Activated T-cell treated with anti-CD3 and anti-CD28 coated beads for 48 hours (primary cell): ENCODE measurements at places on chromosomes 16 and 17.
A peak's percentile ranks its signal among the peaks of the same experiment; 100 is the strongest.

DNA sequence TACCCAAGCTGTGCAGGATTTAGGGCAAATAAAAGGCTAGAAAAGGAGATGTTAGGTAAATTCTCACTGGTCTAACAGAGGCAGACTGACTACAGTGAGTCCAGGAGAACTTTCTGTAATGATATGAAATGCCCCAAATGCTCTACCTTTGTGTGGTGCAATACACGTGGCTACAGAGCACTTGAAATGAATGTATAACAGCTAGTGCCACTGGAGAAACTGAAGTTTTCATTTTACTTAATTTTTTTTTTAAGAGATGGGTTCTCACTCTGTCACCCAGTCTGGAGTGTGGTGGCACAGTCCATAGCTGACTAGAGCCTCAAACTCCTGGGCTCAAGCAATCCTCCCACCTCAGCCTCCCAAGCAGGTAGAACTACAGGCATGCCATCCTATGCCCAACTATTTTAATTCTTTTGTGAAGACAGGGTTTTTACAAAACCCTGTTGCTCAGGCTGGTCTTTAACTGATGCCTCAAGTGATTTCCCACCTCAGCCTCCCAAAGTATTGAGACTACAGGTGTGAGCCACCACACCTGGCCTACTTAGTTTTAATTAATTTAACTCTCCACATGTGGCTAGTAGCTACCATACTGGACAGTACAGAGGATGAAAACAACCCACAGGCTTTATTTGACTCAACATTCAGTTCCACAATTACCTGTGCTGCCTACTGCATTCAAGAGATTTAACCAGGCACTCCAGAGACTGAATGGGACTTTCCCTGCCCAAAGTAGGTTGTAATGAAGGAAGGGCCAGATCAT lies 84.8 kb upstream of the PLEKHM1 start:
- DNase-seq = no peak

- no peak for DNase-seq
These were observed 117.4 kb downstream of the PHKB start for GRCh38 chr16:47578573-47578972.

GRCh38 chr16:68267612-68268405 lies 3.5 kb downstream of the SLC7A6 start:
- DNase-seq = no peak

DNA sequence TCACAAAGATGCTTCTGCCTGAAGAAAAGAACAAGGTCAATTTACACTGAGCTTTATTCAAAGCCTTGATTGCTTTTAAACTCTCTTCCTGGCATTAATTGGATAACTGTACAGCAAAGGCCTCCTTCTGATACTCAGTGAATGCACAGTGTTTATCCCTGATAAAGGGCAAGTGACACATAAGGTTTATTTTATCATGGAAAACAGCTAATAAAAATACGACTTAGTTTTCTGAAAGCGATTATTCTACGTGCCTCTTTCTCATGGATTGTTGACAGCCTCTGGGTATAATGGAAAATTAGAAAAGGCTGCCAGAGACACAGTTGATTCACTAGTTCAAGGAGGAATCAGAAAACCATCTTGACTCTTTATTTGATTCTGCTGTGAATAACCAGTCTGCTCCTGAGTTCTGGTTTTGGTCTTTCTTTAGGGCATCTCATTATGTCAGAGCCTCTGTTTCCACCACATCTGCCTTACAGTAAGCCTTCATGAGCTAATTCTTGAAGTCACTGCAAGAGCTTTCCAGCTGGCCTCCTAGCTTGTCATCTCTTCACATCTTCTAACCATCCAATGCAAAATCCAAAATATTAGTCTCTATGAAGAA lies 212.9 kb downstream of the CNTNAP4 start:
- DNase-seq = no peak

DNA sequence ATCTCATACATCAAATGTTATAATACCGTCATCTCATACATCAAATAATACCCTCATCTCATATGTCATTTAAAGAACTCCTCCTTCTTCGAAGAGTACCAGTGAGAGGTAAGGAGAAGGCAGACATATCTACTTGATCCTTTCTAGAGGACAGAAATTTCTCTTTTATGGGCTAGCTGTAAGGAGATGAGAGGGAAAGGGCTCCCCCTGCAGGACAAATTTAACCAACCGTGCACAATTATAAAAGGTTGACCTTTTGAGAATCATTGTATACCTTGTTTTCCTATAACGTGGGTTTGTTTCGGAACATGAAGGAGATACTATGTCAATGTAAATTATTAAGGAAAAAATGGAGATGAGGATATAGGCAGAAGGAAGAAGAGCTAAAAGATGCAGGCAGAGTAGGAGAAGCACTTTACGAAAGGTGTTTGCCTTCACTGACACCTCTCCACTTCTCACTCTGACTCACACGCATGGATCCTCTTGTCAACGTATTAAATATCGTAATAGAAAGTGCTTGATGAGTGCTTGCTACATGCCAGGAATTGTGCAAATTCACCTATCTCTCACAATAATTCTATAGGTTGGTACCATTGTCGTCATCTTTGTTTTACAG lies 465.9 kb upstream of the ERCC4 start:
- DNase-seq = no peak

- DNase-seq = no peak
These were observed 485.5 kb downstream of the WWOX start for GRCh38 chr16:78584991-78585390.

- no peak for DNase-seq
These were observed 160.7 kb downstream of the IRX5 start for GRCh38 chr16:55091213-55091870.

- no peak for DNase-seq
These were observed 59.8 kb downstream of the MRM1 start for GRCh38 chr17:36661047-36661666.

- no peak for DNase-seq
These were observed 39.9 kb downstream of the USP32 start for GRCh38 chr17:60352071-60352470.

DNA sequence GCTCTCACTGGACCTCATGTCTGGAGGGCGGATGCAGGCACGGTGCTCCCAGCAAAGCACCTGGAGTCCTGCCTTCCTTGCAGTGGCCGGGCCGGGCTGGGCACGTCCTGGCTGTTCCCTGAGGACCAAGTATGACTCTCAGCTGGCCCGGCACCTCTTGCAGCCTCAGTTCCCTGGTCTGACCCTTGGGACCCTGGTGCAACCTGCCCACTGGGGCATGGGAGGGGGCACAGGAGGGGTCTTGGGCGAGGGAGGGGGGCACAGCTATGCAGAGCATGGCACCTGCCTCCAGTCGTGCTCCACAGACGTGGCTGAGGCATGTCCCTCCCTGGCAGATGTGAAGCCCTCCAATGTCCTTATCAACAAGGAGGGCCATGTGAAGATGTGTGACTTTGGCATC lies 19.6 kb downstream of the MAP2K3 start:
- no peak for DNase-seq

DNA sequence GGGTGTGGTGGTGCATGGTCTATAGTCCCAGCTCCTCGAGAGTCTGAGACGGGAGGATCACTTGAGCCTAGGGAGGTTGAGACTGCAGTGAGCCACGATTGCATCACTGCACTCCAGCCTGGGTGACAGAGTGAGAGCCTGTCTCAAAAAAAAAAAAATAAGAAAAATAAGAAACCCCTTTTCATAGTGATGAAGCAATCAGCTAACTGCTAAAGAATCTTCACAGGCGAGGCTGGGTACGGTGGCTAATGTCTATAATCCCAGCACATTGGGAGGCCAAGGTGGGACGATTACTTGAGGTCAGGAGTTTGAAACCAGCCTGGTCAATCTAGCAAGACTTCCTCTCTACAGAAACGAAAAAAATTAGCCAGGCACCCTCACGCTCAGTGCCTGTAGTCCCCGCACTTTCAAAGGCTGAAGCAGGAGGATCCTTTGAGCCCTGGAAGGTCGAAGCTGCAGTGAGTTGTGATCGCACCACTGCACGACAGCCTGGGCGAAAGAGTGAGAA lies 760 bp downstream of the SLFN12L start:
- no peak for DNase-seq

- DNase-seq = no peak
These were observed 1.5 kb downstream of the CPNE2 start for GRCh38 chr16:57093666-57094564.

- DNase-seq = no peak
These were observed at the start of gene RRAD for GRCh38 chr16:66925322-66925840. RRAD (minus strand) TSS chr16:66925535; CDS start chr16:66925179, 356 bp downstream.

DNA sequence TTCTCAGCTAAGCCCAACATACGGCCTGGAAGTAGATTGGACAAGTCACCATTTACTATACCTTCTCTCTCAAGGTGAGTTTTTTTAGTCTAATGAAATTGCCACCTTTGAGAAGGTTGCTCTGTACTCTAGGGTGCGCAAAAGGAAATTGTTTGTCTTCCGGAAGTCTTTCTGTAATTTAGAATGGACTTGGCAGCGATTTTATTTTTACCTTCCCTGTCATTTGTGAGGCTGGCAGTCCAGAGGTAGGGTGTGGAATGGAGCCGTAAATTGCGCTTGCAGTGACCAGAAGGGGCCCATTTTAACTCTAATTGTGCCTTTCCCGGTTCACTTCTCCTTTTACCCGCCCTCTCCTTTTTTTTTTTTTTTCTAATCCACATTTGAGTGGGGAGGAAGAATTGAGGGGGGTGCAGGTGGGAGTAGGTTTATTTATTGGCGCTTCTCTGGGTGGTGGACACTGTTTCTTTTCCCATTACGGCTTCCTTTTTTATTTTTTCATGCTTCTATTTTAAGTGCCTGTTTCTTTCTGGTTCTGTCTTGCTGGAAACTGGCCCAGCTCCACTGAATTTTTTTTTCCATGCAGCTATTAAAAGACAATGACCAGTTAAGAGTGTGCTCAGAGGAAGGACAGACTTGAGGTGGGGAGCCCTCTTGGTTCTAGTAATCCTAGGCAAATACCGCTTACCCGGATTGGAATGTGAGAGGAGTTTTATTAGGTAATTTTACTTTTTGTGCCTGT lies 89.7 kb upstream of the CLEC18A start:
- DNase-seq = no peak

GRCh38 chr17:57955183-57955931 lies at the start of gene CUEDC1:
CUEDC1 (minus strand) TSS chr17:57955412; CDS start chr17:57885564, 69,848 bp downstream.
- peak; percentile 64 for DNase-seq

GRCh38 chr16:72985995-72986394 lies 61.9 kb downstream of the ZFHX3 start:
- DNase-seq = no peak

- DNase-seq = no peak
These were observed 9.9 kb downstream of the MTSS2 start for GRCh38 chr16:70675851-70676513.

- DNase-seq = no peak
These were observed 2.2 kb downstream of the KIAA0753 start for GRCh38 chr17:6638046-6638908.

GRCh38 chr17:19382531-19383444 lies 4.2 kb downstream of the MFAP4 start:
- DNase-seq = no peak

- no peak for DNase-seq
These were observed 284.1 kb downstream of the C16orf95 start for GRCh38 chr16:87033021-87033471.

DNA sequence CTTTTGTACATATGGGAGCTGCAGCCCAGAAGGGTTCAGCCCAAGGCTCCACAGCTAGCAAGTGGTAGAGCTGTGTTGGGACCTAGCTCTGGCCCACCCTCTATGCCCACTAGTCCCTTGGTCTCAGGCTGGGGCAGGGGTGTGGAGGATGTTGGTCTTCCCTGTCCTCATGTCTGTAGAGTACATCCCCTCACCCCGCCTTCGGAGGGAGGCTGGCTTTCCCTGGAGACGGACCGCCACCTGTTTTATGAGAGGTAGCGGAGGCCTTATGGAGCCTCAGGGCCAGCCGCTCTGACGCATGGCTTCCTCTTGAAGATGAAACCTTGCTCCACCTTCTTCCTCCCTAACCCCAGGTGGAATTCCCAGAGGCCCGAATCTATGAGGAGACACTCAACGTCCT lies 8.4 kb downstream of the TNFAIP1 start:
- DNase-seq = no peak

GRCh38 chr16:57213462-57213861 lies 27.3 kb downstream of the RSPRY1 start:
- DNase-seq = no peak

- DNase-seq = no peak
These were observed 3.8 kb downstream of the TRIM47 start for GRCh38 chr17:75874323-75875181.

DNA sequence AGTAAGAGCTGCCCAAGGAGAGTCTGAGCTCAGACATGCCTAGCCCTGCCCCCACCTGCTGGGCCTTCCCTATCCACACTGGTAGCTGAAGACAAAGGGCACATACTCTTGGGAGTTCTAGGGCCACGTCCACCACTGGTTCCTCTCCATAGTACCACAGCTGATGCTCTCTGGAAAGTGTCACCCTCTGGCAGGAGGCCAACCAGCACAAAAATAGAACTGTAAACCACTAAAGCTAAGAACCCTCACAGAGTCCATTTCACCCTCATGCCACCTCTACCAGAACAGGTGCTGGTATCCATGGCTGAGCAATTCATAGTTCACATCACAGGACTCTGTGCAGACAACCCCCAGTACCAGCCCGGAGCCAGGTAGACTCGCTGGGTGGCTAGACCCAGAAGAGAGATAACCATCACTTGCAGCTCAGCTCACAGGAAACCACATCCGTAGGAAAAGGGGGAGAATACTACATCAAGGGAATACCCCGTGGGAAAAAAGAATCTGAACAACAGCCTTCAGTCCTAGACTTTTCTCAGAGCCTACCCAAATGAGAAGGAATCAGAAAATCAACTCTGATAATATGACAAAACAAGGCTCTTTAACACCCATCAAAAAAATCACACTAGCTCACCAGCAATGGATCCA lies 115.3 kb downstream of the CEP112 start:
- no peak for DNase-seq

DNA sequence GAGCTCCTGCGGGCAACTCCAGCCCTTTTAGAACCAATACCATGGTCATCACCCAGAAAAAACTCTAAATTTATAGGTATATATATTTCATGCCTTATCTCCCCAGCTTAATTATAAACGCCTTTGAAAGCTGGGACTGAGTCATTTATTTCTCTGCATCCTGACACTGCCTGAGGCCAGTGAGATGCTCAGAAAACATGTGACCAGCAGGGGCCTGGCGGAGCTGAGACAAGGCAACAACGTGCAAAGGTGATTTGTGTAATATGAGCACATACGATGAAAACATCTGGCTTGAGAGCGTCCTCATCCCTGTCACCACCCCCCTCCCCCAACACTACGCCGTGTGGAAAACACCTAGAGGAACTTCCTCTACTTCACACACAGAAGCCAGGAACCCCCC lies 22.7 kb downstream of the NXN start:
- DNase-seq = no peak
